ENCODE measurements at places on chromosomes 3 and 15. TPM values are rescaled to one million over a fixed set of nuclear protein-coding genes. Genes with fewer than 3 reads are reported as not detected.

DNA sequence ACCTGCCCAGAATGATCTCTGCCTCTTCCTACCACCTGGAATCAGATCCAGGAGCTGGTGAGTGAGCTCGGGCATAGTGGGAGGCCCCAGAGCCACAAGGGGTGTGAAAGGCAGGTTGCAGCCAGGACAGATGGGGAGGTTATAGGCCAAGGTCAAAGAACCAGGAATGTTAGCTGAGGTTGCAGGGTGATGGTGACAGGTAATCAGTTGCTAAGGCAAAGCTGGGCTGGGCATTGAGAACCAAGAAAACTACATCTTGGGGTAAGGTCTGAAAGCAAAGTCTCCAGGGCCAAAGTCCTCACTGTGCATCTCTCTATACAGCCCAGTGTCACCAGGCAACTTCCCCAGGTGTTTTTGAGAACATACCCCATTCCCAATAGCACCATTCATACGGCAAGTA, 38.4 kb upstream of the SLC6A11 start:
- H3K36me3 ChIP-seq: no peaks in the 10 kb centered on the region
- no peak overlapping the region for H3K4me3 ChIP-seq
- no peak for DNase-seq
- H3K4me1 ChIP-seq: no peaks in the 10 kb centered on the region
- no peaks in the 10 kb centered on the region for H3K27me3 ChIP-seq

The ATP2C1 gene
- polyA plus RNA-seq: 62.2 TPM

GRCh38 chr3:144458283-144458682, 486.7 kb downstream of the DIPK2A start:
- H3K27me3 ChIP-seq: no peaks in the 10 kb centered on the region
- H3K36me3 ChIP-seq: no peaks in the 10 kb centered on the region
- DNase-seq: no peak
- no peak overlapping the region for H3K27ac ChIP-seq
- no peak overlapping the region for H3K4me3 ChIP-seq

The STAC gene
- 1.1 TPM for polyA plus RNA-seq

GRCh38 chr3:63961891-63962290, 49.7 kb upstream of the SCAANT1 start:
- no peaks in the 10 kb centered on the region for H3K27me3 ChIP-seq
- no peak overlapping the region for H3K4me3 ChIP-seq
- H3K27ac ChIP-seq: no peak overlapping the region
- no peaks in the 10 kb centered on the region for H3K36me3 ChIP-seq

The PPP1R14D gene
- polyA plus RNA-seq: 23.3 TPM

GRCh38 chr3:137998121-137999042, 11.6 kb upstream of the CLDN18 start:
- no peak for DNase-seq
- H3K27me3 ChIP-seq: no peaks in the 10 kb centered on the region
- no peak overlapping the region for H3K4me3 ChIP-seq
- H3K27ac ChIP-seq: no peak overlapping the region

- H3K4me1 ChIP-seq: no peaks in the 10 kb centered on the region
- H3K27ac ChIP-seq: no peak overlapping the region
- no peaks in the 10 kb centered on the region for H3K27me3 ChIP-seq
These were observed 59.5 kb downstream of the BFSP2 start for GRCh38 chr3:133459400-133459799.

The PRRT3 gene
- polyA plus RNA-seq: 0.45 TPM

DNA sequence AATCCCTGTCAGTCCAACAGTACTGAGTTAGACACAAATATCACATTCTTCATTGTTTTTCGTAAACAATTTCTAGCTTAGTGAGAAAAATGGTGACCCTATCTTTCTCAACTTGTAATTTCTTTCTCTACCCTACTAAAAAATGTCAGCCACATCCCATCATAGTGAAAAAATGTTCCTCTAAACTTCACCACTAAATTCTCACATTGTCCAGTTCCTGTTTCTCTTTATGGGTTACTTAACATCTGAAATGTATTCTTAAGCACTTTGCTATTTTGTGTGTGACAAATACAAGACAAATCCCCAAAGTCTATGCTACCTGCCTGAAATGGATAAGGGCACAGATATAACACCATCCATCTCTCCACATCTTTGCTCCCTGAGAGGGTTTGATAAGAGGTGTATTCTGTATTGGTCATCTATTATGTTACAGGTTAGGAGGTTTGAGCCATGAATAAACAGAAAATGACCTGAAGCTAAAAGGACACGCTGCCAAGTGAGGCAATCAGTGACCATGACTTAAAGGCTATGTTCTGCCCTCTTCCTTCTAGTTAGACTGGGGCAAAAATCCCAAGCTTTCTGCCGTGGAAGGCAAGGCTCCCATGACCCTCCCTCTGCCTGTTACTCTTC, 118.2 kb downstream of the GADL1 start:
- no peak for DNase-seq
- H3K4me3 ChIP-seq: no peak overlapping the region
- no peaks in the 10 kb centered on the region for H3K4me1 ChIP-seq
- no peak overlapping the region for H3K27ac ChIP-seq
- H3K36me3 ChIP-seq: no peaks in the 10 kb centered on the region

DNA sequence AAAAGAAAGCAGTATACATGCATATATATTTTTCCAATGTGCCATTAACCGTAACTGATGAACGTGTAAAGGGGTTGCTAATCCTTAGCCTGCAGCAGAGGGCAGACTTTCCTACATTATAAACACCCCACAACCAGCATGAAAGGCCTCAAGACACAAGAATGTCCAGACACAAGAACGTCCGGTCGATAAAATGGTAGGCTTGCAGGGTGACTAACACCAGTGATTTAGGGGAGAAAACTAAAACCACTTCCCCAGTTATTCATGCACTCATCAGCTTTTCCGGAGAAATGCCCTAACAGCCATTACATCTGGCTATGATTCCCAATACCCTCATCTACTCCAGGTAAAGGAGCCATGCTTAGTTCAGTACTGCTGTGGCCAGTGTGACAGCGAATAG, 57.4 kb downstream of the LRTM1 start:
- peak; percentile 31 for DNase-seq
- no peaks in the 10 kb centered on the region for H3K4me1 ChIP-seq
- H3K36me3 ChIP-seq: no peaks in the 10 kb centered on the region
- no peak overlapping the region for H3K4me3 ChIP-seq
- peaks cover 3% of the 10 kb centered on the region for H3K27me3 ChIP-seq
- H3K27ac ChIP-seq: no peak overlapping the region

DNA sequence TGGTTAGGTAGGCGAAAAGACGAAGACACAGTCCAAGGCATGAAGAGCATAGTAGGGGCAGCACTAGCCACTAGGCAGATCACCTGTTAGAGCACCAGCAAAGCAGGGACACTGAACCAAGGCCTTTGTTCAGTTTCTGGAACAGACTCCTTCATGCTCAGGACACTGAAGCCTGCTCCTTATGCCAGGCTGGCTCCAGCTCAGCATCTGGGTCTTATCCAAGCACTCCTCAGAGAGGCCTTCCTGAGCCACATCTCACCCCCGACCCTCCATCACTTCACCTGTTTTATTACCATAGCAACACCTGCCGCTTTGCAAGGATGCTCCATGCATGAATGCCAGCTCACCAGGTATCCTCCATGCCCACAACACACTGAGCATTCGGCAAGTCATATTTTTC, 206.3 kb upstream of the CHRNA7 start:
- H3K36me3 ChIP-seq: no peaks in the 10 kb centered on the region
- DNase-seq: no peak
- no peaks in the 10 kb centered on the region for H3K4me1 ChIP-seq
- H3K27me3 ChIP-seq: no peaks in the 10 kb centered on the region

The SCAP gene
- polyA plus RNA-seq: 71.7 TPM

GRCh38 chr3:101676765-101677435, at the start of gene ZBTB11:
ZBTB11 (minus strand) TSS chr3:101677132; CDS start chr3:101676914, 218 bp downstream.
- peaks cover 10% of the 10 kb centered on the region for H3K4me1 ChIP-seq
- no peaks in the 10 kb centered on the region for H3K27me3 ChIP-seq
- peaks cover 5% of the 10 kb centered on the region for H3K36me3 ChIP-seq
- peak within 1 kb of the TSS; percentile 84 for H3K4me3 ChIP-seq
- peak; percentile 100 for DNase-seq

- no peak overlapping the region for H3K4me3 ChIP-seq
- no peak overlapping the region for H3K27ac ChIP-seq
- H3K27me3 ChIP-seq: no peaks in the 10 kb centered on the region
- no peaks in the 10 kb centered on the region for H3K36me3 ChIP-seq
- DNase-seq: no peak
These were observed 166.9 kb upstream of the TPM1 start for GRCh38 chr15:62875626-62876021.

- DNase-seq: no peak
- H3K36me3 ChIP-seq: no peaks in the 10 kb centered on the region
- no peak overlapping the region for H3K27ac ChIP-seq
These were observed 234.1 kb downstream of the GREM1 start for GRCh38 chr15:32951736-32952464.

DNA sequence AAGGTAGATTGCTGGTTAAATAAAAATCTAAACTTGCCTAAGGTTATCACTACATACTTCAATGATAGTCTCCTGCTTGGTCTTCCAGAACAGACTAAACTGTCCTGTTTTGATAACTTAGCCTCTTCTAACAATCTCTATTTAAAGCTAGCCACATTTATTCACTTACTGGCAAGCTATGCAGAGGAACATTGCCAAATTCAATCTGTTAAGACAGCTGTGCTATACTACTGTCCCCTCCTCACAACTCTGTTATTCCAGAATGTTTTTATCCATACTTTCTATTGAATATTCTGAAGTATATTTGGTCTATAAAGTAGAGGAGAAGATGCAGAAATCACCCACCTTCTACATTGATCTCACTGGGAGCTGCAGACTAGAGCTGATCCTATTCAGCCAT, 594.0 kb upstream of the CCDC54 start:
- no peaks in the 10 kb centered on the region for H3K4me1 ChIP-seq
- no peaks in the 10 kb centered on the region for H3K36me3 ChIP-seq
- no peak for DNase-seq
- no peak overlapping the region for H3K4me3 ChIP-seq
- no peaks in the 10 kb centered on the region for H3K27me3 ChIP-seq

GRCh38 chr15:52559022-52559421, 9.8 kb downstream of the ARPP19 start:
- H3K27ac ChIP-seq: no peak overlapping the region
- no peaks in the 10 kb centered on the region for H3K27me3 ChIP-seq
- no peak overlapping the region for H3K4me3 ChIP-seq

DNA sequence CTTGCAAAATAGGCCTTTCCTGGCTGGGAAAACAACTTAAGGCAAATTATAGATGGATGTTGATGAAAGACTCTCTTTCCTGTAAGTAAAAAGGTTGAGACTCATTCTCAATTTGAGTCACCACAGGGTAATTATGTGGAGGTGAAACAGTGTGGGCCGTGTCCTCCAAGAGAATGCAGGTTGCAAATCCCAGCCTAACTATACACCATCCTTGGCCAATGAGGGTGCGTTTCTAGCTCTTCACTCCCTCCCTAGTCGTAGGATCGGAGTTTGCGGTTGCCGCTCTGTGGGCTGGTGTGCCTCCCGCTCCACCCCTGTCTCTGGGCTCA, 259.9 kb downstream of the PLCL2 start:
- DNase-seq: no peak
- no peaks in the 10 kb centered on the region for H3K36me3 ChIP-seq

GRCh38 chr3:128996200-128996599, 2.3 kb upstream of the CFAP92 start:
- DNase-seq: no peak
- H3K36me3 ChIP-seq: peaks cover 3% of the 10 kb centered on the region
- no peak overlapping the region for H3K27ac ChIP-seq
- H3K4me3 ChIP-seq: no peak overlapping the region

DNA sequence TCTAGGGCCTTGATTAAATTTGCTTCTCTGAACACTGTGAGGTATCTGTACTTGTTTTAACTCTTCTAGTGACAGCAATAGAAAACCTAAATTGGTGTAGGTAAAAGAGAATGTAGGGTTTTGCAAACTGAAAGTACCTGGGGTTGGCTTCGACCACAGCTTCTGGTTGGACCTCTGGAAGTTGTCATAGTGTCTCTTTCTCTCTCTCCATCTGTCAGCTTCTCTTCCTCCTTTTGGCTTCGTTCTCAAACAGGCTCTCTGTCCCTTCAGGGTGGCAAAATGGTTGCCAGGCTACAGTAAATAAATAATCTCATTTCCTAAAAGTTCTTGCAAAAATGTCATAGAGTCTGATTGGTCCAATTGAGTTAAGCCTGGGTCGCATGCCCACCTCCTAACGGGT, 149.3 kb upstream of the CTDSPL start:
- H3K4me1 ChIP-seq: no peaks in the 10 kb centered on the region
- peaks cover 2% of the 10 kb centered on the region for H3K27me3 ChIP-seq
- H3K36me3 ChIP-seq: no peaks in the 10 kb centered on the region
- H3K4me3 ChIP-seq: no peak overlapping the region
- no peak for DNase-seq
- no peak overlapping the region for H3K27ac ChIP-seq

The UBE2E2 gene
- 8.6 TPM for polyA plus RNA-seq

- H3K27ac ChIP-seq: no peak overlapping the region
- no peak overlapping the region for H3K4me3 ChIP-seq
- H3K36me3 ChIP-seq: no peaks in the 10 kb centered on the region
- no peaks in the 10 kb centered on the region for H3K27me3 ChIP-seq
- DNase-seq: no peak
- H3K4me1 ChIP-seq: peaks cover 15% of the 10 kb centered on the region
These were observed 6.7 kb downstream of the CA12 start for GRCh38 chr15:63374686-63375520.

GRCh38 chr15:41996376-41996775, 24.0 kb upstream of the EHD4 start:
- no peaks in the 10 kb centered on the region for H3K36me3 ChIP-seq
- no peaks in the 10 kb centered on the region for H3K4me1 ChIP-seq
- DNase-seq: no peak
- no peak overlapping the region for H3K27ac ChIP-seq

DNA sequence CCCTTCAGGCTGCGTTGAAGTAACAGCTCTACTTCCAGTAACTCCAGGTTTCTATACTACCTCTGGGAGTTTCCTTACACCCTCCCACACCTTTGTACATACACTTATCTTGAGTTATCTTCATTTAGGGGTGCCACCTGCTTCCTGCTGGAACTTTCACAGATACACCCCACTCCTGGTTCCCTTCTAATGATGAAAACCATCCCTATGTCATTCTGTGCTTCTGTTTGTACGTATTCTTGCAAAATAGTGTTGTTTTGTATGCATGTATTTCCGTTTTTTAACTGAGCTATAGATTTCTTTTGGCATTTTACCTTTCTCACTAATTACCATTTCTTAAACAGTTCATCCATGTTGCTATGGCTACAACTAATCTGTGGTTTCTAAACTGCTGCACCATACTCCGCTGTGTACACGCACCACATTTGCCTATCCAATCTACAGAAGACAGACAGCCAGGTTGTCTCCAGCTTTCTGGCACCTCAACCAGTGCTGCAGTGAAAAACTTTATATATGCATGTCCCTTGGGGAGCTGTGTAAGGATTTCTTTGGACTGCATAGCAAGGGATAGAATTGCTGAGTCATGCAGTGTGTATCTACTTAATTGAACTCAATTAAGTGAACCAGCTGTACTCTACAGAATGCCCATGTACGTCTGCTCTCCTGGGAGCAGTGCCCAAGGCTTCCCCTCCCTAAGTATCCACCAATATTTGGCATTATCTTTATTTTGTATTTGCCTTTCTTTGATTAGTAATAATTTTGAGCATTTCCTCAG, 61.4 kb upstream of the ST8SIA2 start:
- no peaks in the 10 kb centered on the region for H3K36me3 ChIP-seq
- no peak overlapping the region for H3K4me3 ChIP-seq
- no peaks in the 10 kb centered on the region for H3K4me1 ChIP-seq
- no peaks in the 10 kb centered on the region for H3K27me3 ChIP-seq

Data from small intestine (tissue), 16 donors.